ENCODE measurements at places on chromosomes 3 and 15.

GRCh38 chr3:127908202-127908601, 6.8 kb upstream of the KBTBD12 start:
- no peak for DNase-seq

- DNase-seq, result no peak
Measured at GRCh38 chr3:113428581-113428980, 12.7 kb downstream of the CFAP44 start.

DNA sequence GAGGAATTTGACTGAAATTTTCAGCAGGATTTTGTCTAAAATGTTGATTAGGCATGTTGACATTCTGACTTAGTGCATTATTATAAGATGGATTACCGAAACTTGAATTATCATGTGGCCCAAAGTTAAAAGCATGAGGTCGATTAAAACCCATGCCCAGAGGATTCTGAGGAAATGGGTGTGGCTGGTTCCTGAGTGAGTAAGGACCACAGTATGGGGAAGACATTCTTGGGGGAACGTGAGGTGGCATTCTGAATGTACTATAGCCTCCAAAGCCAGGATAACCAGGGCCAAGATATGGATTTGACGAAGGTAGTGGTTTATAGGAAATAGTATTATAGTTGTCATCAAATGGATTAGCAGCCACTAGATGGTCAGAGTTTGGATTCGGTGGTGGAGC, 38.7 kb upstream of the DNAAF4 start:
- DNase-seq, result no peak

DNA sequence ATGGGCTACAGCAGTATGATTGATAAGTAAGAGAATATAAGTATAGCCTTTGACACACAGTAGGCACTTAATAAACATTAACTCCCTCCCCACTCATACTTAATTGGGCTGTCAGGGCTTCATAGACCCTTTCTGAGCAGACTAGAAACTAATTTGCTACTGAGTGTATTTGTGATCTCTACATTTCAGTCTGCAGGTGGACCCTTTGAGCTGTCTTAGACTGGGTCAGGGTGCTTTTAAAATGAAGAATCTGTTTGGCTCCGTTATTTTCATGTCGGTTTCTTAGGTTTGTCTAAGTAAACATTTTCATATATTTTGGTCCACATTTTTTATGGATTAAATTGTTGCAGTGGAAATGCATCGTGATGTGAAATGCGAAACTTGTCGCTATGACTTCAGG, 50.3 kb upstream of the SELENOK start:
- DNase-seq, result peak; percentile 39

- no peak for DNase-seq
Measured at GRCh38 chr3:144045766-144046165, 74.1 kb downstream of the DIPK2A start.

GRCh38 chr15:86834115-86834863, 754.6 kb downstream of the AGBL1 start:
- DNase-seq, result no peak

DNA sequence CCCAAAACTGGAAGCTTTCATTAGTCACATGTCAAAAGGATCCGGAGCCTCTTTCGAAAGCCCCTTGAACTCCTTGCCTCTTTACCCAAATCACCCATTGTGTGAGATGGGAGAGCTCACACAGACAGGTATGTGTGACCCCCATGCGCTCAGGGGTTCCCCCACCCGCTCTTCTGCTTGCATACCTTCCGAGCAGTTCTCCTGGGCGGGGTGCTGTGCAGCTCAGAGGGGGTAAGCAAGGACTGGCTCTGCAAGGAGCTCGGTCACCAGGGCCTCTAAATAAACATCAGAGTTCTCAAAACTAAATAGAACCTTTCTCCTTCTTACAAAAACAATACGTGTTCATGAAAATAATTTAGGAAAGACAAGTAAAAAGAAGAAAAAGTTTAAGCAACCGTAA, 55.7 kb downstream of the PXYLP1 start:
- DNase-seq, result no peak

- no peak for DNase-seq
Measured at GRCh38 chr3:112718516-112718915, 77.6 kb upstream of the CCDC80 start.

- DNase-seq, result no peak
Measured at GRCh38 chr3:54987719-54988118, 59.9 kb upstream of the LRTM1 start.

- no peak for DNase-seq
Measured at GRCh38 chr15:73352082-73352481, 16.7 kb downstream of the HCN4 start.

DNA sequence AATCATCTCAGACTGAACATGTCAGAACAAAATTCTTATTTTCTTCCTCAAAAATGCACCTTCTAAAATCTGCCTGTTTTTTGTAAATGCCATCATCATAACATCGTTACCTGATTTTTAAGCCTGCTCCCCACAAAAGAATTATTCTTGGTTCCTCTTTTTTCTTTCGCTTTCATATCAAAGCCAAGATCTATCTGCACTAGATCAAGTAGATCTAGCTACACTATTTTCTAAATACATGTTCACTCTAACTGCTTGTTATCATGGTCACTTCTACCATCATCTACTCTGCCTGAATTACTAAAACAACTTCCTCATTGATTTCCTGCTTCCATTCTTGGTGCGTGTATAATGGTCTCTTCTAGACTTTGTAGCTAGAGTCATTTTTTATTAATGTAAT, 217.7 kb downstream of the ARPP21 start:
- DNase-seq, result no peak

- DNase-seq, result no peak
Measured at GRCh38 chr3:185916042-185916833, 21.6 kb downstream of the TRA2B start.

DNA sequence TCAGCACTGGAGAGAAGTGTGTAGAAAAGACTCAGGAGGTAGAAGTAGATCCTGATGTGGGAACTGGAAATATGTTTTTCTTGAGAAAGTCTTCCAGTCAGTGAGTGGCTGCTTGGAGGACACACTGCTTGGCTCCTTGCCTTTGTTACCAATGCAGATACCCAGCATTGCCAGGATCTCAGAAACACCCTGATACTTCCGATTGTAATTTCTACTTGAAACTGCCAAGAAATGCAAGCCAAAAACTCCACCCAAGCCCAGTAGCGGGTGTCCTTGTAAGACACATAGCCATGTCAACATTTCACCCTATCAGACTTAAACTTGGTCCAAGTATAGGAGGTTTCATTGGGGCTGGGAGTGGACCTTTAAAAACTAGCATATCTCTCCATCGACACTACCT, 141.8 kb downstream of the ALDH1A2 start:
- no peak for DNase-seq

DNA sequence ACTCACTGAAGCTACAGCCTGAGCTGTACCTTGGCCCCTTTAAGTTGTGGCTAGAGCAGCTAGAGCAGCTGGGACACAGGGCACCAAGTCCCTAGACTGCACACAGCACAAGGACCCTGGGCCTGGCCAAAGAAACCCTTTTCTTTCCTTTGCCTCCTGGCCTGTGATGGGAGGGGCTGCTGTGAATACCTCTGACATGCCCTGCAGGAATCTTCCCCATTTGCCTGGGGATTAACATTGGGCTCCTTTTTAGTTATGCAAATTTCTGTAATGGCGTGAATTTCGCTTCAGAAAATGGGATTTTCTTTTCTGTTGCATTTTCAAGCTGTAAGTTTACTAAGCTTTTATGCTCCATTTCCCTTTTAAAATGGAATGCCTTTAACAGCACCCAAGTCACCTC, 611.2 kb upstream of the ARPP21 start:
- DNase-seq, result no peak

GRCh38 chr15:76964157-76964556, 30.8 kb upstream of the PSTPIP1 start:
- DNase-seq, result no peak

- no peak for DNase-seq
Measured at GRCh38 chr3:18891641-18892040, 256.7 kb upstream of the KCNH8 start.

GRCh38 chr3:156751461-156752025, 74.6 kb upstream of the LEKR1 start:
- DNase-seq, result no peak

DNA sequence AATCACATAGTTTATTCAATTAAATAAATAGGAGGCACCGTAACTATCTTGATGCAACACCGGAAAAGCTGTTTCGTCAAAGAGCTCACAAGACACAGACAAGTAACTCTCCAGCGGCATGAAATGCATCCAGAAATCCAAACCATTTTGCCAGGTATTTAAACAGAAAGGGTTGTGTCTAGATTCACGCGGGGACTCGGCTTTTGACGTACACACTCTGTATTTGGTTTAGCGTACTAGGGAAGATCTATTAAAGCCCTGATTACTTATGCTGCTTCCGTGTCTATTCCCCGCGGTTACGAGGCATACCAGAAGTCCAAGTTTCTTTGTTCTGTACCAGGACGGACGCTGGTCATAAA, 718 bp downstream of the BNIP2 start:
- DNase-seq, result peak; percentile 49

- no peak for DNase-seq
Measured at GRCh38 chr15:43420435-43420834, 49.5 kb downstream of the TUBGCP4 start.

- peak; percentile 53 for DNase-seq
Measured at GRCh38 chr3:58173669-58174398, 36.9 kb downstream of the DNASE1L3 start.

GRCh38 chr3:144989807-144990206, 1018.2 kb downstream of the DIPK2A start:
- DNase-seq, result no peak

GRCh38 chr3:183854318-183855035, 29.1 kb upstream of the MAP6D1 start:
- DNase-seq, result no peak

DNA sequence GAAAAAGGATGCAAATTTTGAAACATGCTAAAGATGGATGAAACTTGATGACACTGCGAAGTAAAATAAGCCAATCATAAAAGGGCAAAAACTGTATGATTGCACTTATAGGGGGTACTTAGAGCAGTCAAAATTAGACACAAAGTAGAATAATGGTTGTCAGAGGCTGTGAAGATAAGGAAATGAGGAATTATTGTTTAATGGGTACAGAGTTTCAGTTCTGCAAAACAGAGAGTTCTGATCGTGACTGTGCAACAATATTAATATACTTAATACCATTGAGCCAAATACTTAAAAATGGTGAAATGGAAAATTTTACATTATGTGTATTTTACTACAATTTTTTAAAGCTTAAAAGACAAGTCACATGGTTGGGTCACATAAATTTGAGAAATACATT, 35.1 kb downstream of the UBE3A start:
- no peak for DNase-seq

DNA sequence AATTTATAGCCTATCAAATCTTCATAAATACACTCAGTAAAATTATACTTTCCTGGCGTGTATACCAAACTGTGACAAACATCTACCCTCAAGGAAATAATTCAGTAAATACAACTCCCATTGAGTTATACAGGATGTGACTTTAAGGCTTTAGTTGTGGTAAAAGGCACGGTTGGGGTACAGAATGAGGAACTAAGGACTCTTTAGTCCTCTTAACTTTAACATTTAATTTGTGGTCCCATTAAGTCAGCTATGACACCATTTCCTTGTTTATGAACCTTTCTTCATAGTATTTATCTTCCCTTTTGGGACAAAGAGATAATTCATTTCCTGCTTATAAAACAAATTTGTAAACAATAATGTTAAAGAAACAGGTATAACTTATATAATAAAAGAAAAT, 30.2 kb downstream of the IFT80 start:
- DNase-seq, result no peak

DNA sequence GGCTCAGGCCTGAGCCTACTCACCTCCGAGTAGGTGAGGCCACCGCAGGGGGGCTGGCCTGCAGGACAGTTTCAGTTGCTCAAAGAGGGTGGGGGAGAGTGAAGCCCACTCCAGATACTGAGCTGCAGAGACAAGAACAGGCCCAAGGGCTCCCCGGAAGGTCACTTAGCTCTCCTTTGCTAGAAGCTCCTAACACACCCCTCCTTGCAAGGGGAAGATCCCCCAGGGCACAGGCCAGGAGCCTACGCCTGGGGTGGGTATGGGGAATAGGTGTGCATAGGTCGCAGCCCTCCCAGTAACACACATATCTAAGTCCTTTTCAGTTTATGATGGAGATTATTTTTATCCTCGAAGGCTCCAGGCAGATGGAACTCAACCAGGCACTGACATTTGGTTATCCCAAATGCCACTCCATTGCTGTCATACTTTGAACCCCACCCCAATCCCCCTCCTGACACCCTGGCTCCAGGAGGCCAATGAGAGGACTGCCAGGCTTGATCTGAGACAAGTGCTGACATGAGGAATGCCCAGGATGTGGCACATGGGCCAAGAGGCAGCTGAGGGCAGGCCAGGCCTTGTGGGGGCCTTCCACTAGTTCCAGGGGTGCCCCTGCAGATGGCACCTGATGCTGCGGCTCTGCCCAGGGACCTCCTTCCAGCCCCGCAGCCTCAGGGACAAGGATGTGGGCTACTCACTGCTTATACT, 1.1 kb upstream of the MUSTN1 start:
- DNase-seq, result no peak

DNA sequence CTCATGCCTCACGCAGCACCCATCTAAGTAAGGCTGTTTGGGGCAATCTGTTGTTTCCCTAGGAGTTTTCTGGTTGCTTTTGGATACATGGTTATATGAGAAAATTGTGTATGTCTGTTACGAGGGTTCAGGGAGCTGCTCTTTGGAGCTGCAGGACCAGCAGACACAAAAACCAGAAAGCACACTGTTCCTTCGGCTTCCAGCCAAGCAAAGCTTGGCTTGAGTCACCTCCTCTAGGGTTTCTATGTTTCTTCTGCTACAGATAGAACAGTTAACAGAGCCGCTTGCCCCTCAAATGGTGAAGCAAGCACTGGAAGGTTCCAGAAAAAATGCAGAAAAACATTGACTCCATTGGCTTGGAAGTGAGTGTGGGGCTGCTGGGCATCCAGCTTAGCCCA, 49.2 kb upstream of the CTDSPL start:
- no peak for DNase-seq

DNA sequence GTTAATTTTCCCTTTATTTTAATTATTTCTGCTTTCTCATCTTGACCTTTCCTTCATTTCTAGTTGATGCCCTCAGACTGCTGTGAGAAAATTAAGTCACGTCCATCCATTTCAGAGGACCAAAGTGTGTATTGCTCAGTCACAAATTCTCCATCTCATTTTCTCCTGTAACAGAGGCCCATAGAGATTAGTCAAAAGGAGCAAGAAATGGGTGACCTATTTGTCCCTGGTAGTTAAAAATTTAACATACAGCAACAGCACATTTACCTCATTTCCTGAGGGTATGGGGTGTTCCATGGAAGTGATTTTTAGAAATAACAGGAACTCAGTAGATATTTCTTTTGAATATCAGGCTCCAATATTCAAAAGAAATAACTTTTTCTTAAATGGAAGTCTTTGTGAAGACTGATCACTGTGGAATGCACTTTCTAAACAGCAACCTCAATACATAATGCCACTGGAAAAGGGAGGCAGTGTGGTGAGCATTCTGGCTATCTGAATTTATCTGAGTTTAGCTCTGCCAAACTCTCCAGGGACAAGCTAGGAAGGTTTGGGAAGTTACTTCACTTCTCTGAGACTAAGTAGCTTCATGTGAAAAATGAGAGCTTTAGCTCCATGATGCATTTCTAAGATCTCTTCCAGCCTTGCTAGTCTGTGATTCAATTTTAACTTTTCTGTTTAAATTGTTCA, 808.2 kb downstream of the SQOR start:
- no peak for DNase-seq

Data from NCI-H2081 (cell line).